ENCODE measurements at places on chromosomes 11 and 22. TPM values are rescaled to one million over a fixed set of nuclear protein-coding genes. Genes with fewer than 3 reads are reported as not detected.

- H3K4me3 ChIP-seq: no peak overlapping the region
- no peaks in the 10 kb centered on the region for H3K4me1 ChIP-seq
- no peak for DNase-seq
- no peak overlapping the region for H3K27ac ChIP-seq
- no peaks in the 10 kb centered on the region for H3K36me3 ChIP-seq
Observed at GRCh38 chr22:22761606-22761962, 117.2 kb downstream of the GGTLC2 start.

Gene PKNOX2
- 0.32 TPM for total RNA-seq

Gene POLR3H
- total RNA-seq: 26.5 TPM

DNA sequence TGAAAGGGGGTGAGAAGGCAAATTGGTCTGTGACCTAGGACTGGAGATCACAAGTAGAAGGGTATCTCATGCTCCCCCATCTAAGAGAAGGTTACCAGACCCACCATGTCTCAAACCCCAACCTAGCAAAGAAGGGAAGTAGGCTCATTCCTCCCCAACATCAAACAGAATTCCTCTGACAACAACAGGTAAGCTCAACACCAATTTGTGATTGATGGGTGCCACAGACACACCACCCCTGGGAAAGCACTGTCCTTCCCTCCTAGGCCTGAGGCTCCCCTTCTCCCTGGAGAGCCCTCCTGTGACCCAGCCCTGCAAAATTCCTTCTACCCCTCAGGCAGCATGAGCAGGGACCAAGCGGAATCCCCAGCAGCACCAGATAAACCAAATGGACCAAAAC is 154.3 kb downstream of the BUD13 start:
- no peaks in the 10 kb centered on the region for H3K4me1 ChIP-seq
- no peak overlapping the region for H3K27ac ChIP-seq
- H3K27me3 ChIP-seq: no peaks in the 10 kb centered on the region
- no peak for DNase-seq

DNA sequence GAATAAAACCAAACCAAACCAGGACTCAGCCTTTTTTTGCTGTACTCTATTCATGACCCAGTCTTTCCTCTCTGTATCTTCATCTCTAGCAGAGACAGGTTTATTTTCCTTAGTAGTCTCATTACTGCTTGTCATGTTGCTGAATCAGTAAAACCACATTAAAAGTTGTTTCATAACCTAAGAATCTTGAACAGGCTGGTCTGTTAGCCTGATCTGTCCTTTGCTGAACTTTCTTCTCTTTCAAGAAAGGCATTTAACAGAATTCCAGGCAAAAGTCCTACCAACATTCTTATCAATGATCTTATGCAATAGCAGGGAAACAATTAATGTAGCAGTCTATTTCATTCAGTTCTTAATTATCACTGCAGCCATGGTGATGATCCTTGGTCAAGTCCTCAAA is 197.7 kb downstream of the CASP12 start:
- no peaks in the 10 kb centered on the region for H3K36me3 ChIP-seq
- DNase-seq: no peak
- no peak overlapping the region for H3K27ac ChIP-seq
- H3K4me1 ChIP-seq: no peaks in the 10 kb centered on the region
- H3K27me3 ChIP-seq: no peaks in the 10 kb centered on the region

GRCh38 chr22:20085651-20086050 is 5.6 kb downstream of the DGCR8 start:
- H3K4me1 ChIP-seq: peaks cover 9% of the 10 kb centered on the region
- H3K36me3 ChIP-seq: peaks cover 17% of the 10 kb centered on the region
- no peak overlapping the region for H3K27ac ChIP-seq
- no peaks in the 10 kb centered on the region for H3K27me3 ChIP-seq
- no peak for DNase-seq

- H3K4me1 ChIP-seq: no peaks in the 10 kb centered on the region
- no peak overlapping the region for H3K27ac ChIP-seq
- H3K4me3 ChIP-seq: no peak overlapping the region
- no peak for DNase-seq
- no peaks in the 10 kb centered on the region for H3K36me3 ChIP-seq
- no peaks in the 10 kb centered on the region for H3K27me3 ChIP-seq
Observed at GRCh38 chr11:10051868-10052586, 242.0 kb downstream of the SBF2 start.

GRCh38 chr11:4466131-4466870 is 16.1 kb upstream of the OR52K1 start:
- H3K27ac ChIP-seq: no peak overlapping the region
- no peaks in the 10 kb centered on the region for H3K36me3 ChIP-seq
- DNase-seq: no peak
- H3K27me3 ChIP-seq: no peaks in the 10 kb centered on the region
- no peak overlapping the region for H3K4me3 ChIP-seq

Gene USP2
- 3.8 TPM for total RNA-seq
